ENCODE measurements at places on chromosomes 11 and 22. TPM values are rescaled to one million over a fixed set of nuclear protein-coding genes. Genes with fewer than 3 reads are reported as not detected.

- DNase-seq: no peak
Measured at GRCh38 chr22:50523806-50524675, 1.4 kb downstream of the SCO2 start.

The SLC25A1 gene
- polyA plus RNA-seq: 72.6 TPM

- DNase-seq: no peak
Measured at GRCh38 chr22:17985606-17986005, 38.8 kb downstream of the MICAL3 start.

- DNase-seq: no peak
Measured at GRCh38 chr11:109851780-109852390, 241.3 kb upstream of the ZC3H12C start.

DNA sequence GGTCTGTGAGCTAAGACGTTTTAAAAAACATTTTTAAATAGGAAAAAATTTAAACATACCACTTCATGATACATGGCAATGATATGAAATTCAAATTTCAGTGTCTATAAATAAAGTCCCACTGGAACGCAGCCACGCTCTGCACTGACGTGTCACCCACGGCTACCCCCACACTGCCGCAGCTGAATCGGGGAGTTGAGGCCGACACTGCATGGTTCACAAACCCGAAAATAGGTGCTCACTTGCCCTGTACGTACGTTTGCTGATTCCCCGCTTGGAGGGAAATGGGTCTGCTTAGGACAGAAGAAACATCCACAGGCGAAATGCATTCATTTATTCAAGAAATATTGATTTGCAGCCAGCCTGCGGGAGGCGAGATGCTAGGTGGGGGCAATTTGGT lies 1342.3 kb downstream of the TBC1D22A start:
- DNase-seq: no peak

The SGSM1 gene
- polyA plus RNA-seq: 1.9 TPM

DNA sequence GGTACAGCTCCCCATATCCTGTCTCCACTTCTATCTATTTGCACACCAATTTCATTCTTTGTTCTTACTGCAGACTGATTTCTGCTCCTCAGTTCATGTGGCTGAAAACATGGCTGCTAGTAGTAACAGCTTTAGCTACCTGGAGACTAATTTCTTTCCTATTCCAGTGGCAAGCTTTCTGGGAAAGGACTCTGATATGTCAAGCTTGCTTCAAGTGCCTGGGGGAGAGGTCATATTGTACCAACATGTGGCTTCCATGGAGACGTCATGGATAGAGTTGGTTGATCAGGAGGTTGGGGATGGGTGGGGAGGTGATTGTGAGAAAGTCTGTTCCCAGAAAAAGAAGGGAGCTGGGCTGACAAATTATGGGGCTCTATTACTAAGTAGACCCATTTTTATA lies 44.9 kb downstream of the ADM start:
- DNase-seq: no peak

- DNase-seq: no peak
Measured at GRCh38 chr11:26093206-26093605, 238.7 kb upstream of the ANO3 start.

DNA sequence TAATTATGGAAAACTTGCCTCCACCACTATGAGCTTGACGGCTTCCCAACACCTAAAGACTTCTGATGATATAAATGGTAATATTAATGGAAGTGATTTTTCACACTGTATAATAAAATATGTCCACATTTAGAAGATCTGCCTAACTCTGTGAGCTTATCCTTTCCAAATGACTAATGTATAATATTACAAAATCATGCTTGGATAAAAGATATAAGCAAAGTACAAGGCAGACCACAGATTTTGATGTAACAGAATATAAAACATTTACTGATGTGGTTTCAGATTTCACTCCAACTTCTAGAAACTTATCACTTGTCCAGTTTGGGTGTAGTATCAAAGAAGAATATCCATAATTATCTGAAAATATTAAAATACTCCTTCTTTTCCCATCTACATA lies 36.9 kb downstream of the GALNT18 start:
- DNase-seq: no peak

GRCh38 chr11:72333661-72334060 lies 89.7 kb upstream of the PHOX2A start:
- DNase-seq: no peak

DNA sequence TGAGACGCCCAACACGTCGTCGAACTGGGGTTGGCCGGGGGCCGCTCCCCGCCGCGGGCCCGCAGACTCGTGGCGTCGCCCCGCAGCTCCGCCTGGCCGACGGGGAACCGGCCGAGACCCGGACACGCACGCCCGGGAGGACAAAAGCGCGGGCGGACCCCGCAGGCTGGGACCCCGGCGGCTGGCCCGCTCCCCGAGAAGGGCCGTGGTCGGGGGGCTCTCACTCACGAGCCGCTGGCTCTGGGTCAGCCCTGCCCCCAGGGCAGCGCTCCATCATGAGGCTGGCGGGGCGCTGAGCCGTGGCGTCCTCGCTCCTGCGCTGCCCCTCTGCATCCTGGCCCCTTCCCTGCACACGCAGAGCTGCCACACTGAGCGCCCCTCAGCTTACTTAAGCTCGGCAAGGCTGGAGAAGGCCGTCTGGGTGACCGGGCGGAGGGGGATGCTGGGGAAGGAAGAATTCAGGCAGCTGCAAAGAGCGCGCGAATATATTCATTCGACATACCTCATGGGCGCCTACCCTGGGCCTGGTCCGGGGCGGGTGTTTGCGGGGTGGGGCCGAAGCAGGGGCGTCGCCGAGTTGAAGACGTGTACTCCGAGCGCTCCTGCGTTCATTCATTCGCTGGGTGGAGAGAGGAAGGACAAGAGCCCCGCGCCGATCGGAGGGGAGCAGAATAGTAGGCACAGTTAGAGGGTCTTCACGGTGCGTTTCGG lies 579 bp upstream of the CYB5R2 start:
- DNase-seq: peak; percentile 36

GRCh38 chr11:123640677-123641494 lies 13.5 kb downstream of the SCN3B start:
- no peak for DNase-seq

GRCh38 chr11:95339086-95339901 lies 108.3 kb upstream of the SESN3 start:
- DNase-seq: no peak

GRCh38 chr11:7449841-7450214 lies 35.5 kb upstream of the OLFML1 start:
- DNase-seq: no peak

DNA sequence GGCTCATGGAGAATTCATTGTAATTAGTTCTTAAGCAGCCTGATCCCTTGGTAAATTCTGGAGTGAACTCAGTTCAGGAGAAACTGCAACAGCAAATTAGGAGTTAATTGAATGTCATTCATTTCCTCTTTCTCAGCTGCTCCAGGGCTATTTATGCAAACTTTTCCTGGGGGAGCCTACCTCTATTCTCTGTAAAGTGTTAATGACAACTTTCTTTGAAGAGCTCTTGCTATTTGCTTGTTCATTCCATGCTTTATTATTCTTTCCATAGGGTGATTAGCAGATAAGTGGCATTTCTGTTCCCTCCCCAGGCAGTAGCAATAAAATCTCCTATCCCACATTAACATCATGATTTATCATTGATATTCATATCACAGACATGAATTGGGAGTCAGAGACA lies 267.6 kb upstream of the DDI1 start:
- DNase-seq: no peak

The HTR3B gene
- not detected for polyA plus RNA-seq

The NNMT gene
- polyA plus RNA-seq: 0.72 TPM

DNA sequence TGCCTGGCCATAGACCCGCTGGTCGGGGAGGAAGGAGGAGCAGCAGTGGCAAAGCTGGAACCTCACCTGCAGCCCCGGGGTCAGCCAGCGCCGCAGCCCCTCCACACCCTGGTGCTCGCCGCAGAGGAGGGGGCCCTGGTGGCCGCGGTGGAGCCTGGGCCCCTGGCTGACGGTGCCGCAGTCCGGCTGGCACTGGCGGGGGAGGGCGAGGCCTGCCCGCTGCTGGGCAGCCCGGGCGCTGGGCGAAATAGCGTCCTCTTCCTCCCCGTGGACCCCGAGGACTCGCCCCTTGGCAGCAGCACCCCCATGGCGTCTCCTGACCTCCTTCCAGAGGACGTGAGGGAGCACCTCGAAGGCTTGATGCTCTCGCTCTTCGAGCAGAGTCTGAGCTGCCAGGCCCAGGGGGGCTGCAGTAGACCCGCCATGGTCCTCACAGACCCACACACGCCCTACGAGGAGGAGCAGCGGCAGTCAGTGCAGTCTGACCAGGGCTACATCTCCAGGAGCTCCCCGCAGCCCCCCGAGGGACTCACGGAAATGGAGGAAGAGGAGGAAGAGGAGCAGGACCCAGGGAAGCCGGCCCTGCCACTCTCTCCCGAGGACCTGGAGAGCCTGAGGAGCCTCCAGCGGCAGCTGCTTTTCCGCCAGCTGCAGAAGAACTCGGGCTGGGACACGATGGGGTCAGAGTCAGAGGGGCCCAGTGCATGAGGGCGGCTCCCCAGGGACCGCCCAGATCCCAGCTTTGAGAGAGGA lies 11.9 kb downstream of the TMEM121B start:
- no peak for DNase-seq

The SOX6 gene
- polyA plus RNA-seq: 23.1 TPM

The TRPM5 gene
- polyA plus RNA-seq: 3.1 TPM

- DNase-seq: no peak
Measured at GRCh38 chr11:112175599-112175952, 264 bp downstream of the BCO2 start.

- DNase-seq: no peak
Measured at GRCh38 chr11:33642461-33643166, 58.0 kb downstream of the C11orf91 start.

GRCh38 chr11:57287884-57288283 lies 36.9 kb downstream of the TNKS1BP1 start:
- no peak for DNase-seq

The DRD4 gene
- polyA plus RNA-seq: 2.5 TPM

- DNase-seq: no peak
Measured at GRCh38 chr11:37972691-37973090, 1374.7 kb upstream of the RAG2 start.

- DNase-seq: no peak
Measured at GRCh38 chr11:70164705-70165104, 38.4 kb upstream of the FADD start.

DNA sequence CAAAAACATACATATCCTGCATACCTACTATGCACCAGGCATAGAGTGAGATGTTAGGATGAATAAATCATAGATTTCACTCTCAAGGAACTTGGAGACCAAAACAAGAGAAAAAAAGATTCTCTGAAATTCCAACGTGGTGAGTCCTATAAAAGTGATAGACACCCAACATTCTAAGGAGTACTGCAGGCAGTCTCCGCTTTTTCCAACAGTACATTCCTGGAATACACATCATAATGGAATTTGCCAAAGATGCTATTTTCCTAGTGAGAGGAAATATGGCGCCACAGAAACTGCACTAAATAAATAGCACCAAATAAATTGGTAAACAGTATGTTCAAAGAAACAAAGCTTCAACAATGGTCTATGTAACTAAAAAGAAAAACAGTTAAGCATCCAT lies 6.0 kb downstream of the TMEM123 start:
- DNase-seq: no peak

- DNase-seq: no peak
Measured at GRCh38 chr11:134372536-134372935, 39.5 kb downstream of the B3GAT1 start.

DNA sequence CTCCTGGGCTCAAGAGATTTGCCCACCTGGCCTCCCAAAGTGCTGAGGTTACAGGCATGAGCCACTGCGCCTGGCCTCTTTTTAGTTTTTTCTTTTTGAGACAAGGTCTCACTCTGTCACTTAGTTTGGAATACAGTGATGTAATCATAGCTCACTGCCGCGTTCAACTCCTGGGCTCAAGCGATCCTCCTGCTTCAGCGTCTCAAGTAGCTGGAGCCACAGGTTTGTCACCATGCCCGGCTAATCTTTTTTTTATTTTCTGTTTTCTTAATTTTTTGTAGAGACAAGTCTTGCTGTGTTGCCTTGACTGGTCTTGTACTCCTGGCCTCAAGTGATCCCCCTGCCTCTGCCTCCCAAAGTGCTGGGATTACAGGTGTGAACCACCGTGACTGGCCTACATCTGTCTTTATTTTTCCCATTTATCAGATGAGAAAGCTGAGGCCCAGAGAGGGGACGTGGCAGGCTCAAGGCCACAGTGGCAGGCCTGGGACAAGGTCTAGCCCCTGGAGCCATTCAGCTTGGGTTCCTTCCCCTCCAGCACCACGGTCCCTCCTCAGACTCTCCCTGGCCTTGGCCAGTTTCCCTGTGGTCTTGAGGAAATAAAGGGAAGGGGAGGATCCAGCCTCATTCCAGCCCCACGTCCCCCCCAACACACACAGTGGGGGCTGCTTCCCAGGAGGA lies 2.8 kb upstream of the KDELR3 start:
- DNase-seq: no peak

The FOLR2 gene
- polyA plus RNA-seq: 9.6 TPM

The ANO3 gene
- 4.2 TPM for polyA plus RNA-seq

GRCh38 chr11:117761993-117762392 lies 35.0 kb downstream of the DSCAML1 start:
- no peak for DNase-seq

DNA sequence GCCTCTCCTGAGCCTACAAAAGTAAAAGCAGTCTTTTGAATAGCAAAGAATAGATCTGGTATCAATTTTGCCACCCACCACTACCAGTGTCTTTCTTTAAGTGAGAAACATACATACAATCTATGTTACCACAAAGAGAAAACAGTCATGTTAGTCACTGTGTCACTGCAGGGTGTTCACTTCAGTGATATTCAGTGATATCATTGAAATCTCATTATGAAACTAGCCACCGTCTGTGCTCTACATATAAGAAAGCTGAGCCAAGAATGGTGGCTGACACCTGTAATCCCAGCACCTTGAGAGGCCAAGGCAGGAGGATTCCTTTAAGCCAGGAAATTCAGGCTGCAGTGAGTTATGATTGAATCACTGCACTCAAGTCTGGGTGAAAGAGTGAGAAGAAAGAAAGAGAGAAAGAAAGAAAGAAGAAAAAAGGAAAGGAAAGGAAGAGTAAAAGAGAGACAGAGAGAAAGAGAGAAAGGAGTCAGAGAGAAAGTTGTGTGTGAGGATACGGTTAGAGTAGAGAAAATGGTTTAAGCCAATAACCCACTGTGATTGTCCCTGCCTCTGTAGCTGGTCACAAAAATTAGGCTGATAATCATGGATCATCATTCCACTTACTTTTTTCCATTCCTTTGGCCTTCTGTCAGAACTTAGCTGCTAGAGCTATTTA lies 847.1 kb downstream of the FAM181B start:
- no peak for DNase-seq

DNA sequence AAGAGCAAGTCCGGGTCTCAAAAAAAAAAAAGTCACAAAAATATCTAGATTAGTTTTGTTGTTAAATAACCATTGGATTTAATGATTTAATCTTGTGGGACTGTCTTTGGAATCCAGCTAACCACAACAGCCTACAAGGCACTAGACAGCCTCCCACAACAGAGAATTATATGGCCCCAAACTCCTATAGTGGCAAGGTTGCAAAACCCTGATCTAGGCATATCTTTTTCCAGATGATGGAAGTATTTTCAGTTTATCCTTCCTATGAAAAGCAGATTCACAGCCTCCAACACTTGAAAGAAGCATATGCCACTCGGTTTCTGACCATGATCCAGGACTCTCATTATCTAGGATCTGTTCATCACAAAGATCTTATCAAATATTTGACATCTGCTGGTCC lies 5.4 kb upstream of the C11orf87 start:
- no peak for DNase-seq

- no peak for DNase-seq
Measured at GRCh38 chr11:107691000-107691750, 20.7 kb downstream of the SLN start.

- DNase-seq: no peak
Measured at GRCh38 chr11:35122308-35122707, 16.7 kb upstream of the CD44 start.

The RAB1B gene
- 156 TPM for polyA plus RNA-seq

- no peak for DNase-seq
Measured at GRCh38 chr22:49073873-49074417, 753.7 kb downstream of the BRD1 start.

All from right renal pelvis (tissue), 4 donors.